SK-N-SH (cell line): ENCODE measurements at places on chromosomes 5 and 9.

DNA sequence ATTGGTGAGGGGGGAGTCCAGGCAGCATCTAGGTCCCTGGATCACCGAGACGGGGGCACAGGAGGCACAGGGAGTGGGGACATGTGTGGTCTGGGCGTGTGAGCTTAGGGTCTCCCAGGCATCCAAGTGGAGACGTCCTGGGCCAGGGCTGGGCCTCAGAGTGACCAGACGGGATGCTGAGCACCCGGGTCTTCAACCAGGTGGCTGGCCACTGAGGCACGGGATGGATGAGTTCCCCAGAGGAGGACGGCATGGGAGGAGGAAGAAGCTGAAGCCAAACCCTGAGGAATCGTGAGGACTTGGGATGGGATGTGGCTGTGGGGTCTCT, 88.0 kb downstream of the LMX1B start:
- DNase-seq = peak; percentile 25

- DNase-seq = no peak
These were observed 51.3 kb upstream of the SLC30A5 start for GRCh38 chr5:69042500-69042899.

- no peak for DNase-seq
These were observed 40.2 kb downstream of the TRIO start for GRCh38 chr5:14183187-14183939.

- no peak for DNase-seq
These were observed 141.3 kb downstream of the SCAMP1 start for GRCh38 chr5:78501411-78502352.

- peak; percentile 12 for DNase-seq
These were observed 106.5 kb upstream of the RAD23B start for GRCh38 chr9:107176436-107177151.

DNA sequence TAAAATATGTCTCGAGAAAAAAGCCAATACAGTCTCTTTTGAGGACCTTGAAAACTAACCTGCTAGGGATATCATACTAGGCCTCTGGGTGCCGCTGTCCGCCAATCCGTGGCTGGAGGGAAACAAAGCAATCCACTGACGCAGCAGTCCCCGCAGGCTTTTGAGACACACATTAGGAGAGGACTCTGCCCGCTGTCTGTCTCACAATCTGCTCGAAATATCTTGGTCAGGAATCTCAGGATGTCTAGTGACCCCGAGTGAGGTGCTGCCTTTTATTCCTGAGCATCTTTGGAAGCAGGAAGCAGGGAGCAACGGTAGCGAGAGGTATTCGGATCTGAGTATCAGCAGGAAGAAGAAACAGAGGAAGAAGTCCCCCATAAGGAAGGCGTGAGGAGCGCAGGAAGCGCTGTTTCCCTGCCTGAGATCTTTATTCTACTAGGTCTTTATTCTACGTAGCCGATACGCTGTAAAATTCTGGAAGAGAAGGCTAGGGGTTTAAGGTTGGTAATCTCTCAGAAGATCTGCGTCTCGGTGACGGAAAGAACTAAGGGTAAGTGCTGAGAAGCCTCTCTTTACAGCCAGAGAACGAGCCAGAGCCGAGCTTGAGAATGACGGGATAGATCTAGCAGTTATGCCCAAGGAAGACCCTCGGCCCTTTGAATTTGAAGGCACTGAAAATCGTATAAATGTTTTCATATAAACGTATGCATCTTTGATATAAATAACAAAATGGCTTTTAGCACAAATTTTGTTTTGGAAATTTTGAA, 4.0 kb upstream of the PCDHGA1 start:
- peak; percentile 74 for DNase-seq

GRCh38 chr5:138115254-138115653, 24.0 kb downstream of the NME5 start:
- no peak for DNase-seq

DNA sequence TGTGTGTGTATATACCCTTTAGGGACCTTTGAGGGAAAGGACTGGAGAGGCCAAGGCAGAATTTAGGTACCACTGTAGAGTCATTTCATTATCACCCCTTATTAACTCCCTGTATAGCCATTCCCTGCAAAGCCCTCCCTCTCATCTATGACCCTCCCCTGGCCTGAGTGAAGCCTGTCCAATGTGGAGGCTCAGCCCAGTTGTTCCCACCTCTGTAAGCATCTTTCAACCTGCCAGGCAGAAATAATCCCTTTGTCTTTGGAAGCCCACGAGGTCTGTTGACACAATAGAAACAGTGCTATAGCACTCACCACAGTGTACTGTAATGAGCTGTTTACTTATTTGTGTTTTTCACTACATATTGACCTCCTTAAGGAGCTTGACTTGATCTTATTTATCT, 88.5 kb upstream of the SEMA6A start:
- DNase-seq = no peak

- DNase-seq = no peak
These were observed 168.0 kb upstream of the IRX2 start for GRCh38 chr5:2919310-2920018.

DNA sequence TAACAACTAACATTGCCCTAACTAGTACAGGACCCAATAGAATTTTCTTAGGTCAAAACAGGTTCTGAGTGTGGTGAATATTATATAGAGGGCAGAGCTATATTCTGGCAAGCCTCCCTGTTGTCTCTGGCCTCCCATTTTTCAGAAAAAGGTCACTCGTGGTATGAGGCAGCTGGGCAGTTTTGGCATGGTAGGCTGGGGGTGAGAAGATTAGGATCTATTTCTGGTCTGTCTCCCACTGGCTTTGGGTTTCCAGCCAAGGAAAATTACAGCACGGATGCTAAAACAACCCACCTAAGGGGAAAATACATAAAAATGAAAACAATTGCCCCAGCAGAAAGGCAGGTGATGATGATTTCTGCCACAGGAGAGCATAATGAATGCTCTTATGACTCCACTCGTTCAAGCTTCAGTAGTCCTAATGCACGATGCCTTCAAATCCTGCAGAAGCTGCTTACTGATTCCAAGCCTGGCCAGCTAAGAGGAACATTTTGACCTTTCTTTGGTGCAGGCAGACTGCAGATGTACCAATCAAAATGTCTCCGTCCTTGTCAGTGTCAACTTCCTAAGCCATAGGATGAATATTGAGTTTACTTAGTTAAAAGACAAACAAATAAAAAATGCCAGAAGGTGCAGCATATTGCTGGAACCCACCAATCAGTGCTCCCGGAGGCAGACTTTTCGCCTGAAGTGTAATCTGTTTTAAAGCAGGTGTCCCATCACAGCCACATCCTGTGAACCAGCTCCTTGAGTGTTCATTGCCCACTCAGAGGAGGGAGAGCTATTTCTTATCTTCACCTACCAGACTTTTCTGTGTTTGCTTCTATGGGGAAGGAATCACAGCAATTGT, 435.4 kb downstream of the ZSWIM6 start:
- DNase-seq = no peak

GRCh38 chr9:131181091-131181681, 55.8 kb downstream of the NUP214 start:
- DNase-seq = no peak

GRCh38 chr9:14057368-14058324, 256.3 kb downstream of the NFIB start:
- peak; percentile 47 for DNase-seq

DNA sequence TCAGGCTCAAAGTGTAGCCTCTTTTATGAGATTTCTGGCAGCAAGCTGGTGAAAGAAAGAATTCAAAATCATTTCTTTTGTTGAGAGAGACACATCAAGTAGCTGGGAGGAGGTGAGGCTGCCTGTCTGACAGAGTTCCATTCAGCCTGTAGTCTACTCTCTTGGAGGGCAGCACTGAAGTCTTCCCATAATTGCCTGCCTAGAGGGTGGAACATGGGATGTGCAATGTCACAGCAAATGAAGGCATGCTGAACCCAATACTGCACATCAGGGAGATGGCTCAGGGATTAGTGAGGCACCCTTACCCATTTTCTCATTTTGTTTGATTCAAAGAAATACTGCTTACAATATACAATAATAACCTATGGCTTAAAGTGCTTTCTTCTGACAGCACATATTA, 475.7 kb downstream of the TMEM232 start:
- DNase-seq = no peak

DNA sequence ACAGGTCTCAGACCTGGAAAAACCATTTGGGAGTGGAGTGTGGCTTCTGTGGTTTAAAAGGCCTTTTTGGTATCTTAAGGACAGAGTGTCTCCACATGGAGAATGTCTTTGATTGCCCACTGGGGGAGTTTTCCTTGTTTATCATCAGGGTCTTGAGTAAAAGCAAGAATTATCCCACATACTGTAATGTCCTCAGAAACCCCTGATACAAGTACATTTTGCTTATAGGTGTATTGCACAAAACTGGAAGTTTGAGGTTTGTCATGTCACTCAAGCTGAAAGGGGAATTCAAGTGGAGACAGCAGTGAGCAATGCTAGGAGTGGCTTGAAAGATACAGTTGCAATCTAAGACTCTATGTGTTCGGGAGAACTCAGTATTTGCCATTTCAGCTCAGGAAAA, 62.7 kb upstream of the GRAMD2B start:
- no peak for DNase-seq

DNA sequence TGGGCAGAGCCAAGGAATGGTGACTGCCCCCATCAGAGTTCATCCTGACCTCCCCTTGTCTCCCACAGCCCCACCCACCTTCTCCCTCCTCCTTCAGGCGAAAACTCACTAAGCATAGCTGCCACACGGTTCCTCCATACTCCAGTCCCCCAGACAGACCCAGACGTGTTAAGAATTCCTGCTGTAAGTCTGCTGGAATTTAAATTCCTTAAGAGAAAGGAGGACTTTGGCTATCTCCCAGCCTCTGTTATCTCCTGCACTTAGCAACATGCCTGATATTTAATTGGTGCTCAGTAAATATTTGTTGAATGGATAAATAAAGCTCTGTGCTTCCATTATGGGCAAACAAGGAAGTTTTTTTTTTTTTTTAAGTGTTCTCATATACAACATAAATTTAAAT, 213.7 kb downstream of the RFK start:
- DNase-seq = no peak

DNA sequence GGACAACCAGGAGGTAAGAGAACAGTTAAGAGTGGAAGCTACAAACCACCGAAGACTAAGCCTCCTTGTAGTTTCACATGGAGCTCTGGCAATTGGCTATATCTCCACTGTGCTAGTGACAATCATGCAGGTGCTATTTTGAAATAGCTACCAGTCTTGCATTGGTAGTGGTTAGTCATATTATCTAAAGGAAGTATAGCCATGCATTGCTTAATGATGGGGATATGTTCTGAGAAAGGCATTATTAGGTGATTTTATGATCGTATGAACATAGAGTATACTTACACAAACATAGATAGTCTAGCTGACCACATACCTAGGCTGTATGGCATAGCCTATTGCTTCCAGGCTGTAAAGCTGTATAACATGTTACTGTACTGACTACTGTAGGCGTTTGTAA, 28.4 kb downstream of the HSDL2 start:
- no peak for DNase-seq

DNA sequence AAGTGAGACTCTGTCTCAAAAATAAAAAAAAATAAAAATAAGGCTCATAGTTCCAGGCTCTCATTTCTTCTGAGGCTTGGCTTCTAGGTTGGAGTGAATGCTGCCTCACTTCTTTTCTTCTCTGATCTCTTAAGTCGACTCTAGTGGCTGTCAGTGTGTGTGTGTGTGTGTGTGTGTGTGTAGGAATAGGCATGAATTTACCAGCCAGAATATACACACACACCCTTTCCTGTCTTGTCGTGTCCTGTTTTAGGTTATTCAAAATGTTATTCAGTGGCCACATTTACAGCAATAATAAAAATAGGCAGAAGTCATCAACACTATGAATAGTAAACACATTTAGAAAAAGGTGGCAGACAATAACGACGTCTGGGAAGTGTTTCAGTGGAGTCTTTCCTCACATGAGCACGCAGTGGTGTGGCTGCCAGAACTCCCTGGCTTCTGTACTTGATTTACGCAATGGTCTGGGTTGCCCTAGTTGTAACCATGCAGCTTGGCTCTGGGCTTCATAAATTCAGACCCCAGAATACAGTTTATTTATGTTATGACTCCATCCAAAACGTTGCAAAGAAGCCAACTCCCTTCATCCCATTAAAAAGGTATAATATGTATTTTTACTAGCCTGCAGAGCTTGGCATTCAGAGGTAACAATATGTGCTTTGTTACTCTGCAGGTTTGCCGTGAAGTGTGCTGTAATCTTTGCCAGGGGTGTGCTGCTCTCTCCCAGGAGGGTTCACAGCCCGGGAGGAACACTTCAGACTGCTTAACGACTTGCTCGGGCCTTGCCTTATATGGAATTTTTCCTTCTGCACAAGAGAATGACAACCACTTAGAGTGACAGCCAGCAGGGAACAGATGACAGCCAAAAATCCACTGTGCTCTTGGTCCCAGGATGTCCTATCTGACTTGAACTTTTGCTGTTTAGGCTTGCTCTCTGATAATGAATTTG, 34.4 kb upstream of the PALM2AKAP2 start:
- DNase-seq = no peak

DNA sequence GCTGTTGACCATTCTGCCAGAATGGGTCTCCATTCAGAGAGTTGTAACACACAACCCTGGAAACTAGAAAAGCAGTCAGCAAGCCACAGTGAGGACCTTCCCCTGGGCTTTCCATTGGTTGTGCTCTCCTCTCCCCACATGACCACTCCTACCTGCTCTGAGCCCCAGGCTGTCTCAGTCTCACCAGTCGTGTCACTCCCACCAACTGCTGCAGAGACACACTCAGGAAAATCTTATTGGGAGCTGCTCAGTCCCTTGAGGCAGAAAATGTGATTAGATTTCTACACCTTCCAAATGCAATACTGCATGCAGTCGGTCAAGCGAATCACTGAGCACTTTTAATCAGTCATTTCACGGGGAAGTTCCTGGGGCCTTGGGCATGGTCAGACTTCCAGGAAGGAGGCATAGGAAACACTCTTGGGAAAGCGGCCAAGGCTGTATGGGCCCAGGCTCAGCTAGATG, 284.2 kb upstream of the NMUR2 start:
- no peak for DNase-seq

GRCh38 chr5:130963798-130964197, 201.3 kb downstream of the HINT1 start:
- DNase-seq = no peak

DNA sequence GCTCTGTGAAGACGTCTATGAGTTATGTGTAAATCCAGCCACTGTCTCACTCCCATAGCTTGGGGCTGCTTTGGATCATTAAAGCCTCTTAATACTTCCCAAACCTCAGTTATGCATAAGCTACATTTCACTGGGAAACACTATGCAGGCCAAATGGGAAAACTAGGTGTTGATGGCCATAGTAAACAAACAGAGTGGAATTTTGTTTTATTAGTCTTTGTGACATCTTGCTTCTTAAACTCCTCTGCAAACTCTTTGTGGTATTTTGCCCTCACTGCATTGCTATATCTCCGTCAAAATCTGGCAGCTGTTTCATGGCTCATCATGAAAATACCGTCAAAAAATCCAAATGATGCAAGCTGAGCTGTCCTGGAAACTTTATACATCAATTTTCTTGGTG, 167.2 kb upstream of the HMHB1 start:
- DNase-seq = no peak

- no peak for DNase-seq
These were observed 67.6 kb upstream of the TBCA start for GRCh38 chr5:77843570-77844372.

- DNase-seq = peak; percentile 82
These were observed 679 bp downstream of the B4GALT1 start for GRCh38 chr9:33166231-33167083.
